ENCODE measurements at places on chromosomes 2 and 18. TPM values are rescaled to one million over a fixed set of nuclear protein-coding genes. Genes with fewer than 3 reads are reported as not detected.
A peak's percentile ranks its signal among the peaks of the same experiment; 100 is the strongest.

DNA sequence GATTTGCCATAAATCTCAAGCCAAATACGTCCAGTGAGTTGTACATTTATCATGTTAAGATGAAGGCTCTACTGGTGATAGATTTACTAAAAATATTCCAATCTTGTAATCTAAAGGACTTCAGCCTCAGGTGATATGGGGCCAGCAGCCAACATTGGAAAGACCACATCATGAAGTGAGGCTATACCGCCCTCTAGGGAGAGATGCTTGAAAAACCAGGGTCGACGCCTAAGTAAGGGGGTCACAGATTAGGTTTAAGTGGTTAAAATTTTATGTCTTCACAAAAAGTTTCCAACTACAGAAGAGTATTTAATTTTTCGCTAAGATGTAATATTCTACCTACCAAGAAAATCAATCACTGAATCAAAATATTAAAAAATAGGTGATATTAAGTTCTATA, 33.3 kb downstream of the DOCK10 start:
- DNase-seq = peak; percentile 23

DNA sequence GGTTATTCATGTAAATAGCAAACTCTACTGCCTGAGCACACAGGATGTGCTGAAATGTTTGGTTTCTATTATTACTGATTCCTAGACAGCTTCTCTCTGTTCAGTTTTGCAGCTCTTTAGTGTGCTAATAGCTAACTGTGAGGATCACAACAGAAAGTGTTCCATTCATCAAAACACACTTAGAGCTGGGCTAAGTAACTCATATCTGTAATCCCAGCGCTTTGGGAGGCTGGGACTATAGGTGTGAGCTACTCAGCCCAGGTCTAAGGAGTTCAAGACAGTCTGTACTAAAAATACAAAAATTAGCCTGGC, 63.2 kb downstream of the MOGAT1 start:
- no peak for DNase-seq

GRCh38 chr2:43210467-43211303, 15.7 kb downstream of the ZFP36L2 start:
- DNase-seq = peak; percentile 90

DNA sequence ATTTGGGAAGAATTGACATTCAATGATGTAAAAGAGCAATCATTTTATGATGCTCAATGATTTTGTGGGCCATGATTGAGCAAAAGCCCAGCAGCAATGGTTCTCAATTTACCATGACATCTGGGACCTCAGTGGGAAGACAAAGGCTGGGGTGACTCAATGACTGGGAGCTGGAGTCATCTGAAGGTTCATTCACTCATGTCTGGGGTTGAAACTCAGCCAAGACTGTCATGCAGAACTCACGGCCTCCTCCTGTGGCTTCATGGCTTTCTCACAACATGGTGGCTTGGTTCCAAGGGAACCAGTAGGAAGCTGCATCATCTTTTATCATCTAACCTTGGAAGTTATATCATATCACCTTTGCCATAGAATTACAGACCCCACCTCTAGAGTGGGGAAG, 45.1 kb upstream of the CD226 start:
- DNase-seq = peak; percentile 58

DNA sequence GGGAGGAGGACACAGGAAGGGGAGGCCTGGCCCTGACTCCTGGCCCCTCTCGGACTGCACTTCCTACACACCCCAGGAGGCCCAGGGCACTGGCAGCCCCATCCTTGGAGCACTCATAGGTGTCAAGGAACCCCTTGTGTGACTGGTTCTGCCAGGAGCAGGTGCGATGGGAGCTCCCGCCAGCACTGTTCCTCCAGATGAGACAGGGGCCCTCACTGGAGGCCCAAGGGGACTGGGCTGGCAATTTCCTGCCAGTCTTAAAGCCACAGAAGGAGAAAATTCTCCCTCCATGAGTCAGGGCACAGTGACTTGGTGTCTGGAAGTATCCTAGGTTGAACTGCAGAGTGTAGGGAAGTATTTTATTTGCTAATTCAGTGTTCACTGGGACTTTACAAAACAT, 42.8 kb upstream of the MAL start:
- peak; percentile 82 for DNase-seq

DNA sequence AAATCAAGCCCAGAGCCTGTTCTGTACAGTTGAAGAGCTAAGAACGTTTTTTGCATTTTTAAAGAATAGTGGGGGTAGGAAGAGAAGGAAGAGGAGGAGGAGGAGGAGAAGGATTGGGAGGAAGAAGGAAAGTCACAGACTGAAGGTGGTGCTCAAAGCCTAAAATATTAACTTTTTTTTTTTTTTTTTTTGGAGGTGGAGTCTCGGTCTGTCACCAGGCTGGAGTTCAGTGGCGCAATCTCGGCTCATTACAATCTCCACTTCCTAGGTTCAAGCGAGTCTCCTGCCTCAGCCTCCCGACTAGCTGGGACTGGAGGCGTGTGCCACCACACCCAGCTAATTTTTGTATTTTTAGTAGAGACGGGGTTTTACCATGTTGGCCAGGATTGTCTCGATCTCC, 18.3 kb upstream of the KLHL29 start:
- DNase-seq = peak; percentile 36

- no peak for DNase-seq
These were observed 864.4 kb upstream of the KLHL29 start for GRCh38 chr2:22520369-22521288.

GRCh38 chr2:181158427-181158826, 178.0 kb downstream of the UBE2E3 start:
- DNase-seq = no peak

- peak; percentile 60 for DNase-seq
These were observed 76.8 kb downstream of the LYPD1 start for GRCh38 chr2:132593171-132593570.

DNA sequence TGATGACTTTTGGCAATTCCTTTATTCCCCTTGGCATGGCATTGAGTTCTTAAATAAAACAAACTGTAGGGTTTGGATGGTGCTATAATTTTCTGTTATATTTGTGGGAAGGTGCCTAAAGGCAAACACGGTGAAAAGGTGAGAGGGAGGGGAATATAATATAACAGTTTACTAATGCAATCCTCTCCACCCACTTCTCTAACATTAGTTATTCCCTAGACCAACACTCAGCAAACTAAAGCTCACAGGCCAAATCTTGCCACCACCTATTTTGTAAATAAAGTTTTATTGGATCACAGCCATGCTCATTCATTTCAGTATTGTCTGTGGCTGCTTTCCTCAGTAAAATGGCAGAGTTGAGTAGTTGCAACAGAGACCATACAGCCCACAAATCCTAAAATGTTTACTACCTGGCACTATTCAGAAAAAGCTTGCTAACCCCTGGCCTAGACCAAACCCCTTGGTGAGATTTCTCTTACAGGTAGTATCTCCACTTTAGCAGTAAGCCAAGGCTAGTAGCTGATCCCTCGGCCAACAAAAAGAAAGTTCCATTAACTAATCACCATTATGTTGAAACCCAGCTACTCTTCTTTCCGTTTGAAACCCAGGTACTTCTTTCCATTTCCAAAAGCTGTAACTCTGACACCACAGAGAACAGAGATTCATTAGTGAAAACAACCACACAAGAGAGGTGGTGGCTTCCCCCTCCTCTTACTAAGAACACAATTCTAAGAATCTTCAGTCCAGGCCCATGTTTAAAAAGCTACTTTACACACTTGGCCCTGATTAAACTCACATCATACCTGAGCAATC, 136.1 kb upstream of the CHAC2 start:
- no peak for DNase-seq

GRCh38 chr2:182242609-182243008, 184.2 kb downstream of the PDE1A start:
- DNase-seq = no peak

- peak; percentile 14 for DNase-seq
These were observed 166.1 kb downstream of the MTCL1 start for GRCh38 chr18:8871489-8871888.

DNA sequence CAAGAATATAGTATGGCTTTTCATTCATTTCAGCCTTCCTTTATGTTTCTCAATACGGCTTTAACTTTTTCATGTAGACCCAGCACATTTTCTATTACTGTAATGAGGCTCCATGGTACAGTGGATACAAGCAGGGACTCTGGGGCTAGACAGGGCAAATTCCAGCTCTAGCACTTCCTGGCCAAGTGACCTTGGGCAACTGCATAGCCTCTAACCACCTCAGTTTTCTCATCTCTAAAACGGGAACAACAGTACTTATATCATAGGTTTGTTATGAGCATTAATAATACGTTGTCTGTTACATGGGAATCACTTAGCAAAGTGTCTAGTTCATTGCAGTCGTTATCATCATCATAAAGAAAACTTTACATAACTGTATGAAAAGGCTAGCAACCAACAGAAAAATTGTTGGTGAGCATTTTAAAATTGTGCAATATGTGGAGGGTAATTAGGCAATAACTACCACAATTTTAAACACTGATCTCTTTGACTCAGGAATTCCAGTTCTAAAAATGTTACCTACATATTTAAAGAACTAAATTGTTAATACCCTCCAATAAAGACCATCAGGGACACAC, 13.7 kb upstream of the RMDN2 start:
- DNase-seq = no peak

DNA sequence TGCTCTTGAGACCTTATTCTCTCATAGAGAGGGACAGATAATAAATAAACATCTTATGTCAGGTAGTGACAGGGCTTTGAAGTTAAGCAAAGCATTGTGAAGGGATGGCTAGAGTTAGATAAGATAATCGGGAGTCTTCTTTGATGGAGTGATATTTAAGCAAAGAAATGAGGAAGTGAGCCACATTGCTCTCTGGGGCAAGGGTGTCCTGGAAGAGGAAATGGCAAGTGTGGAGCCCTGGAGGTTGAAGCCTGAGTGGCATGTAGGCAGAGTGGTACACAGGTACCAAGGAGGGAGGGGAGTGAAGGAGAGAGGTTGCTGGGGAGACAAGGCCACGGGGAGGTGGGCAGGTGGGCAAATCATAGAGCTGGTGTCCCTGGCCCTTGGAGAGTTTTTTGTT, 110.2 kb downstream of the CTAGE1 start:
- no peak for DNase-seq

- DNase-seq = no peak
These were observed 23.5 kb downstream of the TSN start for GRCh38 chr2:121778741-121779487.

GRCh38 chr2:98911126-98911375, 25.0 kb downstream of the CRACDL start:
- no peak for DNase-seq

DNA sequence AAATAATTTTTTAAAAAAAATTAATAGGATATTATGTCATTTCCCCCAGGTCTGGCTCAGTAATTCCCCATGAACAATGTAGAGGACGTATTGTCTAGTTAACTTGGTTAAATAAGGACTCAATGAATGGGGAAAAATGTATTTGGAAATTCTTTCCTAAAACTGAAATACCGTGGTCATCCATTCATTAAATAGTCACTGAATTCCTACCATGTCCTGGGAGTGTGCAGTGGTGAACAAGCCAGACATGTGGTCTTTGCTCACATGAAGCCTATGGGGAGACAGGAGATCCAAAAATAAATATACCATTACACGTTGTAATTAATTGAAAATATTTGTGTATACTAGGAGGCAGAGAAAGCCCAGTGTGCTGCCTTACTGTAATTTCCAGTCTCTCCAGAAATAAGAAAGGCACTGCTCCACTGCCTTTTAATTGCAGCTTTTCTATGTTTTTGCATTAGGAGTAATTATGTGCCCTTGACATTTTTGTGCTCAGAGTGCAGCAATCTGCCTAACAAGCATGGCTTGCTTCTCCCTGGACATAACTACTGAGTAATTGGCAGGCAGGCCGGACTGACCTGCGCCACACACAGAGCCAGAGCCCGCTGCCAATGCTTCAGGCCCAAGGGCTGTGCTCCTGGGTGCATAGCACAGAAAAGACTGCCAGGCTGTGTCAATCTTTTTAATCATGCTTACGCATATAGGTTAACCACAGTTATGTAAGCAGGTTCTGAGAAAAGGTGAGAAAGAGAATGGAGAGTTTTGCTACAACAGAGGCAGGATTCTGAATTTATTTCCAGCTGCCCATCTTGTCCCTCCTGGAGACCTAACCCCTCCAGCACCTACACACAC, 22.2 kb upstream of the TTC39C start:
- DNase-seq = peak; percentile 50

DNA sequence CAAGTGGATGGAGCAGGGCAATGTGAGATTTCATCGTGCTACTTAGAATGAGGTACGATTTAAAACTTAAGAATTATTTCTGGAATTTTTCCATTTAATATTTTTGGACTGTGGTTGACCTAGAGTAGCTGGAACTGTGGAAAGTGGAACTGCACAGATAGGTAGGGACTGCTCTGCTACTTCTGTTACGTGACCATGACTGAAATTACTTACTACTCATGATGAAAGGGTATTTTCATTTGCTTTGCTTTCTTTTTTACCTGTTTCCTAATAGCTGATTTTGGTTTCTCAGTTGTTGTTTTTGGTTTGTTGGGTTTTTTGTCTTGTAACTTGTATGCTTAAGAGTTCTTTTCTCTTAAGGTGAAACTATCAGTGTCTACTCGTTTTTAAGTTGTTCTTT, 11.4 kb downstream of the UBE2E3 start:
- no peak for DNase-seq

DNA sequence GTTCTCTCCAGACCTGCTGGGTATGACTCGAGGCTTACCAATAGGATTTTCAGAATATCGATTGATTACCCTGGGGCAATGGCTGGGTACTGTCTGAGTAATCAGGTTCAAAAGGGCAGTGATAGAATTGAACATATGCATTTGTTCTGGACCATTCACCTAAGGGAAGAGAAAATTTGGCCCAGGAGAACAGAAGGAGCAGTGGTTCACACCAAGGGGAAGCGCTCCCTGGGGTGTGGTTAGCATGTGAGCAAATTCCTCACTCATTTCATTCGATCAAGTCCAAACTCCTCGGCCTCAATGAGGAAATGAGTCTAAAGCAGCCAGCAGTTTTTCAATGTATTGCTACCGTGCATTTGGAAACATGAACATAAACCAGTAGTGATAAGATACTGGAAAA, 55.6 kb downstream of the CYP26B1 start:
- no peak for DNase-seq

- peak; percentile 10 for DNase-seq
These were observed 3.4 kb downstream of the REL start for GRCh38 chr2:60884800-60885199.

DNA sequence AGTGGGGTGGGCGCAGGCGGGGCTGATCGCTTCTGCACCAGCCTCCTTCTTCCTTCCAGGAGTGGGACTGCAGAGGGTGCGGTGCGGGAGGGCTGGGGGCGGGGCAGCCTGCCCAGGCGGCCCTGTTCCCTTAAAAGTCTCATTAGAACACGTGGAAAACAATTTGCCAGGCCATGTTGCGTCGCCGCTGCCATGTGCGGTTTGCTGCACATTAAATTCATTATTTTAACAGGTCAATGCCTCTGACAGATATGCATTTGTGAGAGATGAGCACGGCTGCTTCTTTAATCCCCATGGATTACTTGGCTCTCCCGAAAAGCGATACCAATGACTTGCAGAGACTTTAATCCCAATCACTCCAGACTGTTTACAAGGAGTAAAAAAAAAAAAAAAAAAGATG, 139.0 kb downstream of the CELF4 start:
- no peak for DNase-seq

Gene DSG4
- not detected for total RNA-seq

Gene MC4R
- not detected for total RNA-seq

Gene CCDC141
- total RNA-seq = not detected

Gene SAG
- total RNA-seq = not detected

Gene ACOXL
- total RNA-seq = not detected

Gene LRP2
- total RNA-seq = under 0.01 TPM

Gene GBX2
- total RNA-seq = 8.0 TPM

Gene PRKRA
- 27.7 TPM for total RNA-seq

Gene CHRND
- total RNA-seq = not detected

Gene ZNF532
- total RNA-seq = 16.6 TPM

Gene MYO1B
- total RNA-seq = 98.0 TPM

Gene ANKRD30BL
- not detected for total RNA-seq

Gene ACTG2
- total RNA-seq = 0.74 TPM

Gene WDR12
- 112 TPM for total RNA-seq

Gene MC5R
- total RNA-seq = not detected
